Skin of body (tissue), 3 donors: ENCODE measurements at places on chromosomes 5 and 9. TPM values are rescaled to one million over a fixed set of nuclear protein-coding genes. Genes with fewer than 3 reads are reported as not detected.

ARHGEF39 gene
- 2.4 TPM for total RNA-seq

OMD gene
- 16.0 TPM for total RNA-seq

GRM6 gene
- total RNA-seq, result not detected

MLANA gene
- total RNA-seq, result 6.5 TPM

ZFP2 gene
- total RNA-seq, result 1.9 TPM
